ENCODE measurements at places on chromosomes 2 and 18.

- DNase-seq: no peak
Observed at GRCh38 chr2:167335541-167335992, 447.3 kb downstream of the XIRP2 start.

DNA sequence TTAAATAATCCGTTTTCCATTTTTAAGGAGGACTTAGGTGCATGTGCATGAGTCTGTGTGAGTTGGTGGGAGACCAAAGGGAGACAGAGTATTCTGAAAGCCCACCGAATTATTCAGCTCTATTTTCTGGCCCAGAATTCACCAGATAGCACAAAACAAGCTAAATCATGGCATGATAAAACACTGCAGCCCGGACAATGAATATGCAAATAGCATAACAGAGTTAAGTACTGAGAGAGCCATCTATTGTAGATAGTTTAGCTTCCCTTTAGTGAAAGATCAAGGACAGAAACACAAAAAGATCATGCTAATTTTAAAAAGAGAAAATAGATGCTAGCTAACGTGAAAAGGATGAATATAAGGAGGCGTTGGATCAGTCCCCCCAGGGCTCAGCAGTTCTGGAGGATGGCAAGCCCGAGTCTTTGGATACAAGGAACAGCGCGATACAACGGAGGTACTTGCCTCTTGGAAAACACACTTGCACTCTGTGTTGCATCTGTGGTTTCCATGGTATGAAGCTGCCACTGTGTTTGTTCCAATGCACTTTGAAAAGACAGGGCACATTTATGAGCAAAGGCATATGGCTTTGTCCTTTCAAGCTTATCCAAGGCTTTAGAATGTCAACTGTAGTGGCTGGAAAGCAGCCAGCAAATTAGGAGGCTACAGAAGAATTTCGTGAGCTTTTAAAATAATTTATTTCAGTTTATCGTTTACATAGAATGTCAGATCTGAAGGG is 119.9 kb downstream of the LYPD1 start:
- DNase-seq: no peak

DNA sequence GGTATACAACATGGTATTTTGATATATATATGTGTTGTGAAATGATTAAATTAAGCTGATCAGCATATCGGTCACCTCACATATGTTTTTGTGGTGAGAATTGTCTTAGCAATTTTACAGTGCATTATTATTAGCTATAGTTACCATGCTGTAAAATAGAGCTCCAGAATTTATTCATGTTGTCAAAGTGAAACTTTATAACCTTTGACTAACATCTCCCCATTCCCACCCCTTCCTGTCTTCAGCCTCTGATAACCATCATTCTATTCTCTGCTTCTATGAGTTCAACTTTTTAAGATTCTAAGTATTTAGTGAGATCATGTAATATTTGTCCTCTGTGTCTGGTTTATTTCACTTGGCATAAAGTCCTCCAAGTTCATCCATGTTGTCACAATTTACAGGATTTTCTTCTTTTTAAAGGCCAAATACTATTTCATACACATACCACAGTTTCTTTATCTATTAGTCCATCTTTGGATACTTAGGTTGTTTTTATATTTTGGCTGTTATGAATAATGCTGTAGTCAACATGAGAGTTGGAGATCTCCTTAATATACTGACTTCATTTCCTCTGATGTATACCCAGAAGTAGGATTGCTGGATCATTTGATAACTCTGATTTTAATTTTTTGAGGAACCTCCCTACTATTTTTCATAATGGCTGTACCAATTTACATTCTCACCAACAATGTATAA is 30.3 kb downstream of the NCOA1 start:
- DNase-seq: no peak

- DNase-seq: no peak
Observed at GRCh38 chr18:10100196-10100595, 186.4 kb downstream of the VAPA start.

GRCh38 chr18:6718267-6718666 is 11.2 kb upstream of the ARHGAP28 start:
- no peak for DNase-seq

DNA sequence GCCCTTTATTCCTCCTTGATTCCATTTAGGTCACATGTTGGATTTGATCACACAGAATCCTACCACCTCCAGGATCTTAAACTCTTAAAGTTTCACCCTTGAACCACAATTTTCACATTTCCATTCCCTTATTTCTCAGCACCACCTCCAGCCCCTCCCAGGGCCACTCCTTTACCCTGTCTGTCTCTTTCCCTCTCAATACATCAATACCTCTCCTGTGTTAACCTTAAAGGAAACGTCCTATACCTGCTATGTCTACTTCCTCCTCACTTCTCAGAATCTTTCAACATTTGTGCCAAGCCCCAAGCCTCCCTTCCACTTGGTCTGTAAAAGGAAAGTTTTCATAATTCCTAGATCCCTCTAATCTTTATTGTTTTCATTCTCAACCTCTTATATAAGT is 158.8 kb downstream of the BAZ2B start:
- DNase-seq: no peak

DNA sequence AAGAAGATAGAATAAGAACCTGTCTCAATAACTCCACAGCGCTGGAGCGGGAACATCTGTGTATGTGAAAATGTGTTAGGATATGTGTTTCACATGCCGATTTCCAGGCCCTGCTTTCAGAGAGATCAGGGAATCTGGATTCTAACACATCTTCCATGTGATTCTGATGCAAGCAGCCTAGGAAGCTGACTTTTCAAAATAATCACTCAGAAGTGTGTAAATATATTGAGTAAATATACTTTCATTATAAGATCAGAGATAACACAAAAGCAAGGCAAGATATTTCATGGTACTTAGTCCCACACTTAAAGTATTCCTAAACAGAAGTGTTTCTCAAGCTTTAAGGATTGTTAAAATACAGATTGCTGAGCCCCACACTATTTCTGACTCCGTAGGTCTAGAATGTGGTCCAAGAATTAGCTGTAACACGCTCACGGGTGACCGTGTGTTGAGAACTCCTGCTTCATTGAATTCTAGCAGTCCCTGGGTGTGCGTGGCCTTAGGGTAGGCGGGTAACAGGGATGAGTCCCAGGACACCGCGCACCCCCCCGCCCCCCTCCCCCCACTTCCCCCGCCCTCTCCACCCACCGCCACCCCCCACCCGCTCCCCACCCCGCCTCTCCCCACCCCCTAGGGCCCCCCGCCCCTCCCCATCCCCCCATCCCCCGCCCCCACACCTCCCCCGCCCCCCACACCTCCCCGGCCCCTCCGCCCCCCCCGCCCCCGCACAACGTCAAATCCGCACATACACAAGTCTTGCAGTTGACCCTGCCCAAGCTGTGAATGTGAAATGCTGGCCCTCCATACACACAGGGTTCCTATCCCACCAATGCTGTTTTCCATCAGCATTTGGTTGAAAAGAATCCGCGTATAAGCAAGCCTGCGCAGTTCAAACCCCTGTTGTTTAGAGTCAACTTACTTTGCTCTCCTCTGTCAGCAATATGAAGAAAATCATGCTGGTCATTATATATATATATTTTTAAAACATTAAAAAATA is 94.2 kb upstream of the SLC39A10 start:
- DNase-seq: no peak

GRCh38 chr18:23939896-23940295 is 74.7 kb upstream of the TTC39C start:
- DNase-seq: no peak

DNA sequence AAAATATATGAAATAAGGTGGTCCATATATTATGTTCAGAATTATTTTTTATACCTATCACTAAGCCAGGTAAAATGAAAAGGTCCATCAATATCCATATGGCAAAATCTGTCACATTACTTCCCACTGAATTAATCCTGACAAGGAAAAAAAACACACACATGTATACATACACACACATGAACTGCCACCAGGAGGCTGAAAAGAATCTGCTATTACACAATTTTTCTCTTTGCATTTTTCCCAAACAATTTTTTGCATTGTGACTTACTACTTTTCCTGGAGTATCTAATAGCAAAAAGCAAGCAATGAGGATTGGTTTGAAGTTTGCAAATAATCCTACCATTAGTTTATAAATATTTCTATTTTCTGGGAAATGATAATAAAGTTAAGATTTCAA is 128.2 kb upstream of the CD226 start:
- DNase-seq: no peak

GRCh38 chr18:64678048-64678447 is 529.2 kb upstream of the LINC00305 start:
- DNase-seq: no peak

DNA sequence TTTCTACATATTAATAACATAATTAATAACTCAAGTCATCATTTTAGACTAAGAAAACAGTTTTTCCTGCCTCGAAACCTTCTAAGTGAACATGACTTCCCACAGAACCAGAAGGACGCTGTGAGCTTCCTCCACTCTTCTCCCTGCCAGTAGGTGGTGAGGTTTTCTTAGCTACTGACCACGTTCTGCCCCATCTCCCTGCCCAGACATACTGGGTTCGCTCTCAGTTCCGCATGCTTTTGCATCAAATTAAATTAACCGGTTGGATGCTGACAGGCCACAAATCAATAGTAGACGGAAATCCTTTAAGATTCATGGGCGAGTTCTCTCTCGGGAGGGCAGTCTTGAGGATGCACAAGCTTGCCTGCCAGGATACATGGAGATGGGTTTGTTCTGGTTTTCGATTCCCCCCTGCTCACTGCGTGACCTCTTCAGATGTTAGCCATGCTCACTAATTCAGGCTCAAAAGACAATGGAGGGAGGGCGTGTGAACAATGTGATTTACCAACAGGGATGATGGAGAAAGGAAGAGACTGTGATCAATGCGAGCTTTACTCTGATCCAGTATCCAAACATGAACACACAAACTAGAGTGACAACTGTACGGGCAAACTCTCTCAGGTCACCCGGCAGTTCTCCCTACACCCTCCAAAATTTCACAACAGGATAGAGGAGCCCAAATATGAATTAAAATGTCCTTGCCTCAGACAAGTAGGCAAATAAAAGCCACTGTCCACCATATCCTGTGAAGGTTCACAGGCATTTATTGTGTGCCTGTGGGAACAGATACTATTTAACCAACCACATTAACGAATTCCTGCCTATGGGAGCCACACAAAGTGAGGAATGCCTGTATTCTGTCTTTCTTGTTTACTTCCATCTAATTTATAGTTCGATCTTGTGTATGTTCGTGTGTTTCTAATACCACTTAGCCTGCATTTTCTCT is 375.7 kb downstream of the EIPR1 start:
- no peak for DNase-seq

GRCh38 chr2:189933911-189934399 is 128.6 kb downstream of the MSTN start:
- DNase-seq: no peak

- no peak for DNase-seq
Observed at GRCh38 chr2:10231551-10232085, 71.1 kb upstream of the HPCAL1 start.

GRCh38 chr18:69250305-69251151 is 150.2 kb upstream of the DOK6 start:
- DNase-seq: no peak

GRCh38 chr18:59848002-59848401 is 51.8 kb upstream of the PMAIP1 start:
- DNase-seq: no peak

GRCh38 chr18:11289248-11289647 is 139.9 kb upstream of the PIEZO2 start:
- DNase-seq: no peak

GRCh38 chr2:27727257-27727656 is 44.3 kb upstream of the MRPL33 start:
- DNase-seq: no peak

DNA sequence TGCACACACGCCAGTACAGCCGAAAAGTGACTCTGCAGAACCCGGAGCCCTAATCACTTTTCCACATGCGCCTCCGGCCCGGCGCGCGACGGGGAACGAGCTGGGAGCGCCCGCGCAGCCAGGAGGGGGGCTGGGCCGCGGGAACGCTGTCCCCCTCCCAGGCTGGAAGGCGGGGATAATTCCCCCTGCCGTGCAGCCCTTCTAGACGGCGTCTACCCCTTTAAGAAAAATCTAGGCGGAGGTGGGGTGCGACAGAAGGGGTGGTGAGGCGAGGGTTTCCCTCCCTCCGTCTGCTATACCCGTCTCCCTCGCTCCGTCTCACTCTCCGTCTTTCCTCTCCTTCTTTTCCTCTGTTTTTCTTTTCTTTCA is 2.4 kb downstream of the CYP26B1 start:
- DNase-seq: no peak

- no peak for DNase-seq
Observed at GRCh38 chr2:118945881-118946280, 3.9 kb downstream of the MARCO start.

- no peak for DNase-seq
Observed at GRCh38 chr2:58434692-58435091, 193.6 kb upstream of the FANCL start.

DNA sequence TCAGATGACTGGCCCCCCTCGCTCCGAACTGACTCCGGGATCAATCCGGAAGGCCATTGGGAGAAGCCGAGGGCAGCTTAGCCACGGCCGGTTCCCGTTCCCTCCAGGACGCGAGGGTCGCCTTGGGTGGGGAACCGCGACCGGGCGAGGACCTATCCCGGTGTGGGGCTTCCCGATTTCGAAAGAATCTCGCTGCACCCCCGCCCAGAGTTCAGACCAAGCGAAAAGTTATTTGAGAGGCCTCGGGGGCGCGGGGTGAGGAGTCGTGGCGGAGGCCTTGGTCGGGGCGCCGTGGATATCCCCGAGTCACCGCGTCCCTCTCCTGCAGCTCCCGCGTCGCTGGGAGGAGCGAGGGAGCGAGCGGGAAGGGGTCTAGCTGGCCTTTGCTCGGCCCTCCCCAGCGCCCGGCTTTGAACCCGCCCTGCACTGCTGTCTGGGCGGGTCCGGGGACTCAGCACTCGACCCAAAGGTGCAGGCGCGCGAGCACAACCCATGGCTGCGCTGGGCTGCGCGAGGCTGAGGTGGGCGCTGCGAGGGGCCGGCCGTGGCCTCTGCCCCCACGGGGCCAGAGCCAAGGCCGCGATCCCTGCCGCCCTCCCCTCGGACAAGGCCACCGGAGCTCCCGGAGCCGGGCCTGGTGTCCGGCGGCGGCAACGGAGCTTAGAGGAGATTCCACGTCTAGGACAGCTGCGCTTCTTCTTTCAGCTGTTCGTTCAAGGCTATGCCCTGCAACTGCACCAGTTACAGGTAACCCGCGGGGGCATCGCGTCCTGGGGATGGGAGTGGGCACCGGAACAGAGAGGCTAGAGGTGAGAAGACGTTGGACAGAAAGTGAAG is at the start of gene CYP27A1:
TSS of gene CYP27A1 (plus strand) at position 457 of the 837 bp plus-strand sequence. CDS start at position 493, 36 bp downstream.
- DNase-seq: no peak

DNA sequence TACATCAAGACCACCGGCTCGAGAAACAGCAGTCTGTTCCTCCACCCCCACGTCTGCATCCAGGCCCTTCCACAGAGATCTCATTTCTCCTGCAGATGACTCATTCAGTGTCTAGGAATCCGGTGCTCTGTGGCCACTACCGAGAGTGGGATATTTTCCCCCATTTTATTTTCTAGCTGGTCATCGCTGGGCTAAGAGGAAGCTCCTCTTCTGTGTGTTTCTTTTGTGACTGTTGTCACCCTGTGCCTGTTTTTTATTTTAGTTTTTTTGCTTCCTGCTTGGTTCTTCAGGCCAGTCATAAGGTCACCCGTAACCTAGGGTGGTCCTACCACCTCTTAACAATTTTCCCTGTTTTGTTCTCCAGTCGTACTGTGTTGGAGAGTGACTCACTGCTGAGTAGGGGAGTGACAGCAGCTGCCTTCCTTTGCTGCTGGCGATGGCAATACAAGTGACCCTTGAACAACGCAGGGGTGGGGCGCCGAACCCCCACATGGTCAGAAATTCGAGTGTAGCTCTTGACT is 6.7 kb downstream of the RAMP1 start:
- DNase-seq: no peak

All from stimulated activated CD8-positive, alpha-beta memory T cell treated with anti-CD3 and anti-CD28 coated beads, Interleukin-2, amount 100 ng/mL, for 48 hours (primary cell).